Cerebellar nuclear complex (tissue), 1 donor: ENCODE measurements at places on chromosomes 4 and X.

- no peak for DNase-seq
Measured at GRCh38 chrX:67779099-67779498, 235.3 kb downstream of the AR start.

DNA sequence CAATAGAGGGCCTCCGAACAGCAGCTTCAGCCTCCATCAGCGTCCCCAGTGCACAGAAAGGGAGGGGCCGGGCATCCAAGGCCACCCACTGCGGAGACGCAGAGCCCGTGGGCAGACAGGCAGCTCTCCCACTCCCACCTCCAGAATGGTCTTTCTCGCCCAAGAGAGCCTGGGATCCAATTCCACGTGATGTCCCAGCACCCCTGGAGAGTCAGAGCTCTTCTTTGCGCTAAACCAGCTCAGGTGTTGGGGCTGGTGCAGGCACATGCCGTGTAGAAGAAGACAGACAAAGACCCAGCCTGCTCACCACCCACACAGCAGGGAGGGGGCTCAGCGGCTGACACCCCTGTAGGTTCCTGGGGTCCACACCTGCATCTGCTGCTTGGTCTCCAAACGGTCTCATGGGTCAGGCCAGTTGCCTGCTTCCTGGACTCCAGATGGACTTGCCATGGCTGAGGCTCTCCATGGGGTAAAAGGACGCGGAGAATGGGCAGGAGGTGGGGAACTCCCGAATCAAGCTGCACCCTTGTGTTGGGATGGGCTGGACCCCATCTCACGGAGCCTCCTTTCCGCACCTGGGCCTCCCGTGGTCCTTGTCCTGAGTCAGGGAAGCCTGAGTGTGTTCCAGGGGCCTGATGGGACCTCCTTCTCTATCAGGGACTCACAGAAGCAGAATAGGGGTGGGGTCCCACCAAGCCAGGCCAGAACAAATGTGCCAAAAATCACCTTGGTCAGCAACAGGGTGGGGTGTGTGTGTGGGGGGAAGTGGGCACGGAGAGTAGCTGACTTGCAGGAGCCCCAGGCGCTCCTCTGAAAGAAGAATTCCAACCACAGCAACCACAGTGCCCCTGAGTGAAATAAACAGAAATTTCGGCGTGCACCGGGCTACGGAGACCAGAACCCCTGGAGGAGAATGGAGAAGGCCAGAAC is 11.6 kb upstream of the ASMTL start:
- DNase-seq: no peak

DNA sequence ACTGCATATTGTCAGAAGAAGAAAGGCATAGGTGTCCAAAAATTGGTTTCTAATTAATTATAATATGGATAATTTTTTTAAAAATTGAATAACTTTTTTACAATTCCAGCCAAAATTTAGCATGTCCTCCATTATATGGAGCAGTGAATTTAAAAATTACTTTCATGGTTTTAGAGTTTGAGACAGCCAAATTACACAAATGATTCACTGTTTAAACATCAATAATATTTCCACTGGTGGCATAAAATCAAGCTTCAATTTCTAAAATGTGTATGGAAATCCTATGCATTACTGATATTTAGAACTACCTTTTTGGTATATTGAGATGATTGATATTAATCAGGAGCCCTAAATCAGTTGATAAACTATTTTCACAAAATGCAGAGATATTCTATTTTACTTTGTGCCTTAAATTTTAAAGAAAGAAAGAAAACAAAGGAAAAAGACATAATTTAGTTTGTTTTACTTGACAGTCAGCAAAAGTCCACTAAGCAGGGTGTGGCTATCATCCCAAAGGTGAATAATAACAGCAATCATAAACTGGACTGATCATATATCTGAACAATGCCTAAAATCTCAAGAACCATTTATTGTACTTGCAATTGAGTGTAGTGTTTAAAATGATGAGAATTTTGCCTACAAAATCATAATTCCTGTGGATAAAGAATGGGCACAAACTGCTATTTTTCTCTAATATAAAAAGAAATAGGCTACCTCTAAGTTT is 34.2 kb downstream of the KLHL34 start:
- no peak for DNase-seq

- DNase-seq: no peak
Measured at GRCh38 chr4:102764901-102765300, 4.1 kb upstream of the MANBA start.

DNA sequence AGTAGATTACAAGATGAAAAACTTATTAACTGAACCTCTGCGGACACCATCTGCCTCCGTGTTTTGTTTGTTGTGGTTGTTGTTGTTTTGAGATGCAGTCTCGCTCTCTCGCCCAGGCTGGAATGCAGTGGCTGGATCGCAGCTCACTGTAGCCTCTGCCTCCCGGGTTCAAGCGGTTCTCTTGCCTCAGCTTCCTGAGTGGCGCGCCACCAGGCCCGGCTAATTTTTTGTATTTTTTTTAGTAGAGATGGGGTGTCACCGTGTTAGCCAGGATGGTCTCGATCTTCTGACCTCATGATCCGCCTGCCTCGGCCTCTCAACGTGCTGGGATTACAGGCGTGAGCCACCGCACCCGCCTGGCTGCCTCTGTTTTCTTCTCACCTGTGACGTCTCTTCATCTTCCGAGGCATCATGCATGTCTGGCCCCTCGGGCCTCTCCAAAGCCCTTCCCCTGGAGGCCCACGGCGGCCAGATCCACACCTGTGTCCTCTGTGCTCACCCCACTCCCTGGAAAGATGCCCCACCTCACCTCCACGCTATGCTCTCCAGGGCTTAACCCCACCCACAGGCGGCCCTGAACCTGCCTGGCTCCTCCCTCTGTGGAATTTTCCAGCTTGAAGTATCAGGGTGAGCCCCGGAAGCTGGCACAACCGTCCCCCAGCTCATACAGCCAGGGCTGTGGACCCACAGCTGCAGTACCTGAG is 77.0 kb upstream of the MXD4 start:
- no peak for DNase-seq

DNA sequence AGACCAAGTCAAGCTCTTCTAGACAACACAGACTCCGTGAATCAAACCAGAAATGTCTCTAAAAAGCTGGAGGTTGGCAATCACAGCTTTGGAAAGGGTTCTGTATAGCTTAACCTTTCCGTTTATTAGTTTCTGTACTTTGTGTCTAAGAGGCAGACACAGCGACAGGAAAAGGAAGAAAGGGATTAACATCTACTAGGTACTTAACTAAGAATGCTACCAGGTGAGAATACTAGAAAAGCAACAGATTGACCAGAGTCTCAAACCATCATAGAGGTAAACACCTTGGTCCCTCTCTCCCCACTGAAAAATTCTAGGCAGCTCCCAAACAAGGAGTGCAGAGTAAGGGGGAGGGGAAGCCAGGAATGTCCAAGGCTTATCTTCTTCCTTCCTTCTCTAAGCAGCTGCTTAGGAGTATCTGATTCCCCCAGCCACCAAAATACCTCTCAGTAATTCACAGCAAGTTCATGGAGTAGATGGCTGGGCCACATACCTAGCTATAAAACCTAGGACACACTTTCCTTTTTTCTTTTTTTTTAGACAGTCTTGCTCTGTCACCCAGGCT is 80.8 kb downstream of the APBB2 start:
- DNase-seq: no peak

GRCh38 chr4:82499738-82500434 is 61.9 kb downstream of the TMEM150C start:
- DNase-seq: no peak

DNA sequence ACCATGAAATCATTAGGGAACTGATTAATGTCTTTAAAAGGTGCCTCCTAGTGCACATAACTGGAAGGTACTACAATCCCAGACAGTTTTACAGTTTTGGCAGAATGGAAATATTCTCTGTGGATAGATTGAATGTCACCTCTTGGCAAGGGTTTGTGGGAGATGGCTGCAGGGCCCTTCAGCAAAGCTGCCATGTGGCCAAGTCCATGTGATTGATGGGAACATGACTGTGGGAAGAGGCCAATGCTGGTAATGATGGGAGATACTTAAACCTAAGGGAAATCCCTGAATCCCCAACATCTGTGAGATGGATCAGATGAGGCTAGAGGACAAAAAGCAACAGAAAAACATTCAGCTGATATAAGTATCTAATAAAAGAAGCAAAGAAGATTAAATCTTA is 493.7 kb downstream of the MAGEE1 start:
- DNase-seq: no peak
